ENCODE measurements at places on chromosomes 6 and 20. TPM values are rescaled to one million over a fixed set of nuclear protein-coding genes. Genes with fewer than 3 reads are reported as not detected.

GRCh38 chr6:141541581-141542324, 591.0 kb upstream of the GJE1 start:
- no peak for DNase-seq

GRCh38 chr6:134373282-134373922, 55.5 kb upstream of the SGK1 start:
- peak; percentile 41 for DNase-seq

GRCh38 chr6:152404086-152404857, 232.9 kb downstream of the SYNE1 start:
- no peak for DNase-seq

Gene MAFB
- total RNA-seq, result 15.1 TPM

Gene DSP
- total RNA-seq, result 239 TPM

DNA sequence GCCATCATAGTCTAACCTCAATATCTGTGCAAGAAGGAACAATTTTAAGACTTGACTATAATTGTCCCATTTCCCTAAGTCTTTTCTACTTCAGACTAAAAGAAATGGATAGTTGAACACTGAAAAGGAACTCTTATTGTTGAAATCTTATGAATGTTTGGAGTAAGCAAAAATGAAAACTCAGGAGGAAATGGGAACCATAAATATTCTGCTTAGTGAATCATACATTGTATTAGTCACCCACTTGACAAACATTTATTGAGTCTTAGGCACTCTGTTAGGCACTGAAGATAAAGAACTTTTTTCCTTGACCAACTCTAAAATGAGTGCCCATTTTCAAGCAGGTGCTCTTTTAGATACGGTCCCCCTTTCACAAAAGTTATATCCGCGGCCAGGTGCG, 8.7 kb downstream of the CCDC170 start:
- no peak for DNase-seq

- no peak for DNase-seq
Observed at GRCh38 chr6:147653631-147654030, 145.1 kb downstream of the SAMD5 start.

- no peak for DNase-seq
Observed at GRCh38 chr6:82129797-82130196, 117.7 kb downstream of the IBTK start.

Gene PDE7B
- total RNA-seq, result 11.6 TPM

DNA sequence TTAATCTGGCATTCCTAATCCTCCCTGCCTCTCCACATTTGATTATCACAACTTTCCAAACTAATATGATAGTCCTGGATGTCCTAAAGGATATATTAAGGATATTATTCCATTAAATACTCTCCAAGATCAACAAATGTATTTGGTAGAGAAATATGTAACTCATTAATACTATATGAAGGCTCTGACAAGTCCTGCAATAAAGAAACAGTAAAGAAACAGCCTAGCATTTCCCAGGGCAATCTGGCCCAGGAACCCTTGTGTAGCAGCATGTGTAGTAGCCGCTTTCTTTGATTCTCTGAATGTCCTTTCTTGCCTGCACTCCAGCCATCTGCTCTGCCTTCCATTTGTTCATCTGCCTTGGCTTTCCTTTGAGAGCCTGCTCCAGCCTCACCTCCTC, 23.7 kb downstream of the TRAM2 start:
- no peak for DNase-seq

DNA sequence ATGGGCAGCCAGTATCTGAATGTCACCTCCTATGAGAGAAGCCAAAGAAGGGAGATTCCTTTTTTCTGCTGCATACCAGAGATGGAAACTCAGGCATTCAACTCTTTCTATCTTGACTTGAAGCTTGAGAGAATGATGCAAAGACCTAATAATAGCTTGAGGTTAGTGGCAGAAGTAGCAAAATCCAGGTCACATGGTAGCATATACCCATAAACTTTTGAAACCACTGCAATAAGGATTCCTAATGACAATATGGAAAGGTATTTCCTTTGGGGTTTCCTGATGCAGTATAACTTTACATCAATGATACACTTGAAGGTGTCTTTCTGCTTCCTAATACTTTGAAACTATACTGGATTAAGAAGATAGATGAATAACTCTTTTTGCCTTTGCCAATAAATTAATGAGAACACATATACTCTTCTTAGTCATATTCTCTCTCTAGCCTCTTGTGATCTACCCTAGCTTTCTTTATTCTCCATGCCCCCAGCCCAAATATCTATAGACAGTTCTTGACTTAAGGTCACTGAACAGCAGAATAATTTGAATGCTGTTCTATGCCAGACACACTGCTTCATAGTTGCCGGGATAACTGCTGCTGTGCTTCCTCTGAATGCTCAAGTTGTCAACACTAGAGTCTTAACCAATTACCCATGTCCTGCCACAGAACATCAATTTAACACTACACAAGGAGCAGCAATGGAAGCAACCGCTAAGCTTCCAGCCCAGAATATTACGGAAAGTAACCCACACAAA, 155.5 kb upstream of the SIM1 start:
- no peak for DNase-seq

GRCh38 chr6:168550326-168550725, 109.3 kb downstream of the SMOC2 start:
- no peak for DNase-seq

- DNase-seq, result no peak
Observed at GRCh38 chr6:24763578-24763977, 11.2 kb upstream of the GMNN start.

- DNase-seq, result no peak
Observed at GRCh38 chr6:129212081-129212480, 329.1 kb downstream of the LAMA2 start.

Gene AP5S1
- total RNA-seq, result 14.3 TPM

GRCh38 chr6:20819774-20820400, 285.6 kb downstream of the CDKAL1 start:
- DNase-seq, result no peak

- no peak for DNase-seq
Observed at GRCh38 chr6:89063881-89064280, 16.7 kb upstream of the PNRC1 start.

Gene MAP1LC3A
- 79.9 TPM for total RNA-seq

GRCh38 chr6:3876866-3877265, 27.7 kb downstream of the FAM50B start:
- DNase-seq, result no peak

GRCh38 chr20:62916703-62917476, 9.4 kb downstream of the DIDO1 start:
- no peak for DNase-seq

DNA sequence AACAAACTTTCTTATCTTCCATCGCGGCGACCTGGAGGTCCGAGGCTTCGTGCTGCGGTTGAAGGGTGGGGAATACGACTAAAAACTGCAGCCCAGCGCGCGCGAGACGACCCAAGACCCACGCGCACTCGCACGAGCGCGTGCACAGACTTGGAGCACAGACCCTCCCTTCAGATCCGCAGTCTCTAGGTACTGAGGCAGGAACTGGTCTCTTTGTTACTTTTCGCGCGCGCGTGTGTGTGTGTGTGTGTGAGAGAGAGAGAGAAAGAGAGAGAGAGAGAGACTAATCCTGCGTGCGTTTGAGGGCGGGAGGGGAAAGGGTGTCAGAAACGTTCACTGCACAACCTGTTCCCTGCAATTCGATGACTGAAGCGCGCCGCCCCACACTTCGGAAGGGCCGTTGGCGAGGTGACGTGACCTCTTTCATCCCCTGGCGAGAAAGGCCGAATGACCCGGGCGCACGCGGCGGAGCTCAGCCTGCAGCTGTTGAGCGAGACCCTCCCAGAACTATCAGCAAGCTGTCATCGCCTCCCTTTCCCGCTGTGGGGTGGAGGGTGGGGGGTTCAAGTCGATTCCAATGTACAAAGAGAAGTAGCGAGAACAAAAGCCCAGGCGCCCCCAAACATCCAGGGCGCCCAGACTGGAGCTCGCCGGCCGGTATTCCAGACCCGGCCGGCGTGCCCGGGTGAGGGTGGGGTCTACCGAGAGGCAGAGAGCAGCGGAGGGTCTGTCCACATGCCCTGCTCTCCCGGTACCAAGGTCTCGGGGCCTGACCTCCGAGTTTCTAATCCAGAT, 1.5 kb upstream of the TUBB2B start:
- DNase-seq, result no peak

Gene IL17F
- not detected for total RNA-seq

DNA sequence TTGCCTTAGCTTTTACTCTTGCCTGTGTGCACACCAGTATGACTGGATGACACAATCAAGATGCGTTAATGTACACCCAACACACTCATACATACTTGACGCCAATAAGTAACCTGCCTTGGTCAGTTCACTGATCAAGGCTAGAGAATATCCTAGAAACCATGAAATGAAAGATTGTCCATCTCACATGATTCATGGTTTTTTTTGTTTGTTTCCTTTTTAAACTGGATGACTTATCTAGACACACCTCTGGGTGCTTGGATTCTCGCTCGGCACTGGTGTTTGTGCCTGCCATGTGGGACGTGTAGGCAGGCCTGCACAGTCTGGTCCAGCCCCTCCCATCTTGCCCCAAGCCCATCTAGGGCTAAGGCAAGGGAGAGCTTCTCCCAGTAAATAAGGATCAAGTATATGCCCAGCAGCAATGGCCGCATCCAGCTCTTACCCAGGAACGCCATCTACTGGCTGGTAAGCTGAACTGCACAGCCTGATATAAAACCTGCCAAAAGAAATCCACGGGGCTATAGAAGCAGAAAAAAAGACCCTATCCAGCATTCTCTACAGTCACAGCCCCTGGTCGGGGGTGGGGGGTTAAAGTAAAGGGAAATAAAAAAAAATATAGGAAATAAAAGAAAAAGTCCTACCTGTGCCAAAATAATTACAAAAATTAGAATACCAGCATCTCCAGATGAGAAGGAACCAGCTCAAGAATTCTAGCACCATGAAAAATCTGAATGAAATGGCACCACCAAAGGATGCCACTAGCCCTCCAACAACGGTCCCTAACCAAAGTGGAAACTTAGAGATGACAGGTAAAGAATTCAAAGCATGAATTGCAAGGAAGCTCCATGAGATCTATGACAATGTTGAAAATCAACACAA, 73.3 kb downstream of the OTOR start:
- DNase-seq, result no peak

Gene ZNF831
- total RNA-seq, result 0.14 TPM

- no peak for DNase-seq
Observed at GRCh38 chr6:17280138-17280537, 1.0 kb upstream of the RBM24 start.

Data from right cardiac atrium (tissue), 5 donors.